ENCODE measurements at places on chromosomes 5 and 9. TPM values are rescaled to one million over a fixed set of nuclear protein-coding genes. Genes with fewer than 3 reads are reported as not detected.

- DNase-seq = no peak
Observed at GRCh38 chr9:113363336-113363735, 13.4 kb downstream of the HDHD3 start.

- no peak for DNase-seq
Observed at GRCh38 chr9:68567565-68567964, 26.9 kb upstream of the TMEM252 start.

DNA sequence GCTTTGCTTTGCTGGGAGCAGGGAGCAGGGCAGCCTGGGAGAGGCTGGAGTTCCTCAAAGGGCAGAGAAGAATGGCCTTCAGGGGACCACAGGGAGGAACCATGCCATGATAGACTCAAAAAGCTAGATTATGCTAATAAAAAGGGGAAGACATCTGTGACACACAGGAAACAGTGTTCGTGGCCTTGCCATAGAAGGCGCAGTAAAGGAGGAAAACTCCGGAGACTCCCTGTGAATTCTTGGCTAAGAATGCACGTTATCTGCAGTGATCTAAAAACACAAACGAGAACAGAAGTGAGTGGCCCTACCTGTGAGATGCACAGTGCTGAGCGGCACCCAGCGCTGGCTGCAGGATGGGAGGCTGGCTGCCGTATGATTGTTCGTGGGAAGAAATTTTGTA is 15.9 kb upstream of the LTC4S start:
- no peak for DNase-seq

DNA sequence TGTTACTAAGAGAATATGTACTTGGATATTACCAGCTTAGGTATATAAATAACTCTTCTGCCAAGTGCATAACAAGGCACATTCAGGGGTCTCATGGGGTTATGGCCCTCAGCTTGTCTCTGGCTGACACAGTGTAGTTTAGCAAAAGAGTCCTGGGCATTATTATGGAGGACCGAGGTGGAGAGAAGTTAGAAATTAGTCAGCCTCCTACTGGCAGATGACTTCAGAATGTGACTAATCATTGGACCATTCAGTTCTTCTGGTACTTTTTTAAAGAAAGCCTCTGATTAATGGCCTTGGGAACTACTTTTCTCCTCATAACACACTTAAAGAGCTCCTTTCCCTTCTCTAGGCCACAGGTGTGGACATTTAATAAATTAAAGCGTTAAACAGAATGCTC is 178.9 kb downstream of the SH3GL2 start:
- DNase-seq = no peak

- DNase-seq = no peak
Observed at GRCh38 chr9:93654351-93654961, 78.1 kb downstream of the PHF2 start.

DNA sequence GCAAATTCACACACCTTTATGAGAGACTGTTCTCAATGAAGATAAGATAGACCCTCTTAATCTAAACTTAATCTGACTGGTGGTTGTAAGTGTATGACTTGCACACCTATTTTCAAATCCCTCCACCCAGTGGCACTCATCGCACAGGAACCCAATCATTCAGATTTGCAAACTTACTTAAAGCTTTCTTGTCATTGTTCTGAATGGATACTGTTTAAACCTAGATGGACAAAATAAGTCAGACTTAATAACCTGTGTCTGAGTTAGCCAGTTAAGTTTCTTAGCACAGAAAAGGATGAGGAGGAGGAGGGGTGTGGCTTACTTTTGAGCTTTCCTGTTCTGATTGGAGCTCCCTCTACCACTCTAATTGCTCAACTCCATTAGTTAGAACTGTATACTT is 252.4 kb upstream of the CCNH start:
- DNase-seq = no peak

DNA sequence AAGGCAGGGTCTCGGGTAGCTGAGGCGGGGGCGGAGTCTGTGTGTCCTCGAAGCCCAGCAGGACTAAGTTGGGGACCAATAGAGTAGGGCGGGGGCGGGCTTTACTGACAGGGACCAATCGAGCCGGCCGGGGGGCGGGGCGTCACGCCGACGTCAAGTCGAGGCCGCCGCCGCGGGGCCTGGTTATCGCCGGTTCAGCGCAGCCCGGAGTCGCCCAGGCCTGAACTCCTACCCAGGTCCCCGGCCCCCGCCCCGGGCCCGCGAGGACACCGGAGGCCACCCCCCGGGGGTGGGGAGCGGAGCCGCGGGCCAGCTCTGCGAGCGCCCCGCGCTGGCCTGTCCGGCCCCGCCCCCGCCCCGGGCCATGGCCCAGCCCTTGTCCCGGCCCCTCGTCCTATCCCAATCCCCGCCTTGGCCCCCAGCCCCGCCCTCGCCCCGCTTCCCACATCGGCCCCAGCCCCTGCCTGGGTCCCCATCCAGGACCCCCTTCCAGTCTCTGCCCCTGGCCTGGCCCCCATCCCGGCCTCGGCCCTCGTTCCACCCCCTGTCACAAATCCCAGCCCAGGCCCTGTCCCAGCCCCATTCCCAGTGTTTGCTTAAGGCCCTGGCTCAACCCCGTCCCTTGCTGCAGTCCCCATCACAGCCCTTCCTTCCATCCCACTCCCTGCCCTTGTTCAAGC is at the start of gene TMEM8B:
Gene TMEM8B, plus strand, starts transcription at position 145 of the 680 bp plus-strand sequence. Its CDS starts 220 bp downstream, at position 365.
- DNase-seq = peak; percentile 94

GRCh38 chr9:90808890-90809685 is 7.5 kb downstream of the SYK start:
- DNase-seq = peak; percentile 47

GRCh38 chr5:151213803-151214613 is 9.9 kb downstream of the CCDC69 start:
- peak; percentile 92 for DNase-seq

GRCh38 chr9:77023726-77024125 is 4.3 kb downstream of the FOXB2 start:
- no peak for DNase-seq

DNA sequence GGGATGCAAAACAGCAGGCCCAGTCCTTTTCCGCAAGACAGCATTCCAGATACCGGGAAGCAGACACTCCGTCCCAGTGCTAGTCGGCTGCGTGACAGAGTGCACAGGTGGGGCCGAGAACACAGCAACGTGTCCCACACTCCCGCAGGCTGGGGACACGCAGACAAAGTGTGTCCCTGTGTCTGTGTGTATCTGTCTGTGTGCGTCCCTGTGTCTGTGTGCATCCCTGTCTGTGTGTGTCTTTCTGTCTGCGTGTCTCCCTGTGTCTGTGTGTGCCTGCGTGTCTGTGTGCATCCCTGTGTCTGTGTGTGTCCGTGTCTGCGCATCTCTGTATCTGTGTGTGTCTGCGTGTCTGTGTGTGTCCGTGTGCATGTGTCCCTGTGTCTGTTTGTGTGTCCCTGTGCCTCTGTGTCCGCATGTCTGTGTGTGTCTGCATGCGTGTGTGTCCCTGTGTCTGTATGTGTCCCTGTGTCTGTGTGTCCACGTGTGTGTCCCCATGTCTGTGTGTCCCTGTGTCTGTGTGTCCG is 137.0 kb downstream of the MRPL36 start:
- no peak for DNase-seq

DNA sequence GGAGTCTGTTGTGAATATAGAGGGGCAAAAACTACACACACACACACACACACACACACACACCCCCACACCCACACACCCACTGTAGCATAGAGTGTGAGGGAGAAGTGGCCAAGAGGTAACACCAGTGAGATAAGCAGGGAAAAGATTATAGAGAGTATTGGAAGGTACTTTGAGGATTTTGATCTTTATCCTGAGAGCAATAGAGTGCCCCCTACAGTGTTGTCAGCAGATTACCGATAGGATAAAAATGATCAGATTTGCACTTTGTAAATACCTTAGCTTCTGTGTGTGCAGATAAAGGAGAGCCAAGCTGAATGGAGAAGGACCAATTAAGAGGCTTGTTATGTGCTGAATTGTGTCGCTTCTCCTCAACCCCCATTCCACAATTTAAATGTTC is 32.3 kb downstream of the ERCC6L2 start:
- DNase-seq = no peak

GRCh38 chr5:88661806-88662207 is 221.2 kb downstream of the MEF2C start:
- DNase-seq = no peak

GRCh38 chr9:23088932-23089364 is 642.3 kb downstream of the DMRTA1 start:
- DNase-seq = no peak

- no peak for DNase-seq
Observed at GRCh38 chr9:38164659-38165221, 95.7 kb upstream of the SHB start.

- no peak for DNase-seq
Observed at GRCh38 chr5:100276071-100276470, 259.1 kb upstream of the FAM174A start.

DNA sequence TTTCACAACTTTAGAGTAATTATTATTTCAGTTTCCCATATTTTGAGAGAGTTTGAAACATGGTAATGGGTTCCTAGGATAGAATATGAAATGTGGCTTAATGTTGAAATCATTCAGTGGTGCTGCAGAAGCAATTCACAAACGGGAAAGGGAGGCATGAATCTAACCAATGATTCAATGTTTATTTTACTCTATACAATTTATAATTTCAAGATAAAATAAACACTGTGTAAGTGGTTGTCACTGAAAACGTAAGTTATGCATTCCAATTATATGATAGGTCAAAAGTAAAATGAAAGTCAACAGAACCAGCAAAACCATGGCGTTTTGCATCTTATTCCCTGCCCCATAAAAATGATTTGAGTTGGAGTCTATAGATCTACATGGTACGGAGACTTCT is 1207.1 kb upstream of the CDH18 start:
- DNase-seq = no peak

DNA sequence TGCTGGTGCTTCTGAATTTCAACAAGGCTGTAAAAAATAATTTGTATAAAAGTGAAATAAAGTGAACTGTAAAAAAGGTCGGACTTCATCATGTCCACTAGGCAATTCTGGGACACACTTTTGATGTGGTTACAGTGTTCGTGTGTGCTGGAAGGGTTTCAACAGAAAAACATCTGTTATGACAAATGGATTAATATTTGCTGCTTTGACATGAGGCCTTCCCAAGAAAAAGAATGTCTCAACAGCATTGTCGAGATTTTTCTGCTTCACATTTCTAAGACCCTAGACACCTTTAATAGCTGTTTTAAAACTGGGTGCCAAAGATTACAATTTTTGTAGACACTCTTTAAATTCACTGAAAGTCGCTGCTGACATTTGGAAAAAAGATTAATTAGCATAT is 216.6 kb downstream of the SLC12A2 start:
- DNase-seq = no peak

GRCh38 chr9:134811079-134811672 is 69.4 kb upstream of the FCN2 start:
- DNase-seq = no peak

DNA sequence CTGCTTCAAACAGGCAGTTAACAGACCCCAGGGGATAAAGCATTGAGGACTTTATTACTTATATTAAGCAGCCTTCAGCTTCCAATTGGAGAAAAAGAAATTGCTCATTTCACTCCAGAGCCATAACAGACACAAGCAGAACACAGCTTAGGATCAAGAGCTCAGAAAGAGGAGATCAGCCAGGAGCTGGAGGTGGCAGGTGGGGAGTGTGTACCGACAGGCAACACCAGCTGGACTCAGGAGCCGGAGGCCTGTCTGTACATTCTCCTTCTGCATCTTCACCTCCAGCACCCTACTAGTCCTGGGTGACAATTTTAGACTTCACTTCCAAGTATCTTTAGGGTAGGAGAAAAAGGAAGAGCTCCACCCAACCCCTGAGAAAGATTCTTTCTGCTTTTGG is 35.8 kb downstream of the NRG2 start:
- no peak for DNase-seq

- DNase-seq = peak; percentile 35
Observed at GRCh38 chr5:95621839-95622629, 2.1 kb downstream of the GPR150 start.

DNA sequence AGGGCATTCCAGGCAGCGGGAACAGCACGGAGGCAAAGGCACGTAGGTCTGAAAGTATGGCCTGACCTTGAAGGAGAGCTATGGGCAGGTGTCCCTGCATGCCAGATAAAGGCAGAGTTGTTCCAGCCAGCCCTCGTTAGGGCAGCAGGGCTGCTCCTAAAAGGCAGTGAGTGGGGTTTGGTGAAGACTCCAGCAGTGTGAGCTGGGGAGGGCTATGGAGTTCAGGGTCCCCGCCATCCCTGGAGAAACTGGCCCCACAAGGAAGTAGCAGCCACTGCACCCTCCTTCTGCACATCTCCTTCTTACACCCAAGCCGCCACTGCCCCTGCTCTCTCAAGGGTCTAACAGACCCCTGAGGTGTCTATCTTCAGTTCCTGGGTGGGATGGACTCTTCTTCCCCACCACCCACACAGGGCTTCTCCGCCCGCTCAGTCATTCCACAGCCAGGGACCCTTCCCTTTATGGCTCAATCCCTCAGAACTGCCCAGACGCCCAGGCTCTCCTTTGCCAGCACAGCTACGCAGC is 1.4 kb downstream of the AKNA start:
- DNase-seq = peak; percentile 43

DNA sequence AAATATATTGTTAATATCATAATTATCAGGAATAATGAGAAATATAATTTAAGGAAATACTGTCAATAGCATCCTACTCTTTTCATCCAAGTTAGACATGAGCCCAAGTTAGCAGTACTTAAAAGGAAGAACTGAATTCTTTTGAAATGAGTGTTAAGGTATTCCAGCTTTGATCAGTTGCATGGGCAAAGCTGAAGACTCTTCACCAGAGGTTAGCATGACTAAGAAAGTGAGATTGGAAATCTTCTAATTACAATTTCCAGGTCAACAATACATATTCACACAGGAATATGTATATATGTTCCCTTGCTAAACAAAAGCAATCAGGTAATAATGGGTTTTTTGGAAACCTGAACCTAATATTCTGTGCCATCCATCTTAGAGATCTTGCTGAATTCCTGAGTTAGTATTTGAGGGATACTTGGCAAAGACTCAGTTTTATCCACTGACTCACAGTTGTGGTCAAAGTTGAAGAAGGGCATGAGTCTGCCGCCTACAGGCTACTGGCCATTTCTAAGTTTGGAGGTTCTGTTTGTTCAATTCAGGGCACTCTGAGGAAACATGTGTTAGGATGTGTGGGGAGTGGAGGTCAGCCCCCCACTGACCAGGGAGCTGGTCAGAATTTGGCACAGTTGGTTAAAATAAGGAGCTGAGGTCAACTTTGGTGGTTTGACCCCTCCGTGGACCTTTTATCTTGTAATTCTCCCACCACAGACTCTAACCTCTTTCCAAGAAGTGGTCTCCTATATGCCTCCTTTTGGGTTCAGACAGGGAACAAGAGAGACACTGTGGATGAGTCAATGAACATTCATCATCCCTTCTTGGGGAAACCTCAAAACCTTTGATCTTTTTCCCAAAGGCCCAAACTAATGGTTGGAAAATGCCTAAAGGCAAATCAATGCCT is 118.3 kb downstream of the PIK3R1 start:
- DNase-seq = no peak

FBP2 gene
- total RNA-seq = not detected

IL11RA gene
- 47.3 TPM for total RNA-seq

GPR151 gene
- total RNA-seq = not detected

BBLN gene
- 38.2 TPM for total RNA-seq

PRUNE2 gene
- total RNA-seq = 0.12 TPM

IQGAP2 gene
- total RNA-seq = 15.0 TPM

F12 gene
- total RNA-seq = not detected

CCDC171 gene
- 5.1 TPM for total RNA-seq

PCDHB3 gene
- not detected for total RNA-seq

SLC25A25 gene
- 12.4 TPM for total RNA-seq

MARCHF11 gene
- total RNA-seq = not detected

PHF24 gene
- total RNA-seq = not detected

PTGS1 gene
- total RNA-seq = 10.4 TPM
